ENCODE measurements at places on chromosomes 2 and 18.

- DNase-seq = no peak
These were observed 3.4 kb downstream of the SLC66A2 start for GRCh38 chr18:79947881-79948610.

- DNase-seq = no peak
These were observed 16.7 kb downstream of the RNF144A start for GRCh38 chr2:6933911-6934310.

GRCh38 chr2:179898873-179899272 is 37.5 kb upstream of the ZNF385B start:
- DNase-seq = peak; percentile 30

GRCh38 chr2:241315879-241316631 is at the start of gene SEPTIN2:
Gene SEPTIN2, plus strand, starts transcription at chr2:241315925. Its CDS starts 8,308 bp downstream, at chr2:241324233.
- peak; percentile 66 for DNase-seq
